ENCODE measurements at places on chromosomes 5 and 9. TPM values are rescaled to one million over a fixed set of nuclear protein-coding genes. Genes with fewer than 3 reads are reported as not detected.

DNA sequence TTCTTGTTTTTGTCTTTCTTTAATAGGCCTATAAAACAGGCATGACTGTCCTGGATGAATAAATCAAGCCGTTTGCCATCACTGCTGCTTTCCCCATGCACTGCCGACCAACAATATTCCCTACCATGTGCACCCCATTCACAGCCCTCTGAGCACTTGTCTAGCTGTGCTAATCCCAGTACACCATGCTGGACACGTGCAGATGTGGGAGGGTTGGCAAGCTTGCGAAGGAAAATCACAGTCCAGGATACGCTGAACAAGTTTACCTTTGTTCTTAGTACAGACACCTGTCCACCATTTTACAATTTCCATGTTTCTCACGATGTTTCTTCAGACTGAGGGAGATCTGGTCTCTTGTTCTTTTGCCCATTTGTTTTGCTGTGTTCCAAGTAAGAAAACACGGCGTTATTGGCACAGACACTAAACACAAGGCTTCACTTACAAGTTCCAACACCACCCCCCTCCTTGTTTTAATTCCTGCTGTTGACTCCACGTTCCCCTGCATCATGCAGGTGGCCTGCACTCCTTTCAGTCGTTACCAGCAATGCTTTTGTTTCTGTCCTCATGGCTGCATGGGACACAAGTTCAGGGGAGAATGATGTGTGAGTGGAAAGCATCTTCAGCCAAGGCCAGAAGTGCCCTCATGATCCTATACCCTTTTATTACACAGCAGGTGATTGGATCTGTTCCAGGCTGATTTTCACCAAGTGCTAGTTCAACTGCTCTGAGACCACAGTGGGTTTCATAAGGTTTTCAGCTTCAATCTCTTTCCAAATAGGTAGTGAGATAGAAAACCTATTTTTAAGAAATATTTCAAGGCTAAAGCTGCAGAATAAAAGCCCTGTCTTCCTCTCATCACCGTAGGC, 608.9 kb downstream of the IRX1 start:
- DNase-seq = no peak

DNA sequence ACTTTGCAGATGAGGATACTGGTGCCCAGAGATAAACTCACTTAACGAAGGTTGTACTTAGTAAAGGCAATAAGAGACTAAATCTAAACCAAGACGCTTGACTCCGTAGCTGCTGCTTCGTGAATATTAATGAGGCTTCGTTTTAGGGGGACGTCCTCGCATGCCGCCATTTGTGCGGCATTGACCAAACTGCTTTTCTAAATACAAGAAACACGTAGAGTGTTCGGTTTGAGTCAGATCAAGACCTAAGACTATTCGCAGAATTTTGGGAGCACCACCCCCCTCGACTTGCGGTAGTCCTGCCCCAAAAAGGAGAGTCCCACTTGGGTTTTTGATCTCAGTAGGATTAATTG, 1.1 kb downstream of the NPM1 start:
- no peak for DNase-seq

GRCh38 chr5:121937762-121938161, 24.0 kb upstream of the SRFBP1 start:
- no peak for DNase-seq

DNA sequence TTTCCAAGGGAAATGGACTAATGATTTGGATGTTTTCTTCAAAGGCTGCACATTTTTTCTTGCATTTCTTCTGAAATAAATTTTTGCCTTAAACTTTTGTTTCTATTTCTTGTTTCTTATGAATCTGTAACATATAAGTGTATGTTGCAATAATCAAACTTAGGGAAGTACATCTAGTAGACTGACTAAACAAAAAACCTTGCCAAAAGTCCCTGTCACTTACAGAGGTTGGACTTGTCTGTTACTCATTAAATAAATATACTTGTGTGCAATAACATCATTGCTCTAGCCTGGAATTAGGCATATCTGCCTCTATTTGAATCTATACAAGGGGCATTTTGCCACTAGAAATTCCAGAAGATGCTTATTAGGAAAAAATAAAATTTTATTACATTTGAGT, 56.6 kb downstream of the C6 start:
- no peak for DNase-seq

The PTPN3 gene
- total RNA-seq = 3.7 TPM

- no peak for DNase-seq
These were observed 20.9 kb upstream of the BOD1 start for GRCh38 chr5:173637340-173637739.

The FAT2 gene
- 0.30 TPM for total RNA-seq

- no peak for DNase-seq
These were observed 127.9 kb upstream of the PTGER4 start for GRCh38 chr5:40551496-40552491.

The PAXX gene
- 40.8 TPM for total RNA-seq

- no peak for DNase-seq
These were observed 136.9 kb downstream of the SEMA5A start for GRCh38 chr5:9408964-9409363.

Data from H1 (cell line).